ENCODE measurements at places on chromosomes 2 and 18. TPM values are rescaled to one million over a fixed set of nuclear protein-coding genes. Genes with fewer than 3 reads are reported as not detected.

GULP1 gene
- 23.0 TPM for total RNA-seq

SULT1C2 gene
- 1.2 TPM for total RNA-seq

TUBA3E gene
- total RNA-seq = not detected

LYG2 gene
- not detected for total RNA-seq

TBR1 gene
- not detected for total RNA-seq

CAPN14 gene
- total RNA-seq = under 0.01 TPM

VWA3B gene
- total RNA-seq = 0.59 TPM

SAG gene
- total RNA-seq = not detected

NCKAP1 gene
- total RNA-seq = 209 TPM

PDE11A gene
- total RNA-seq = 0.36 TPM

PHLPP1 gene
- 6.9 TPM for total RNA-seq

EVA1A gene
- 70.9 TPM for total RNA-seq

ITGA4 gene
- 9.0 TPM for total RNA-seq

UGT1A1 gene
- not detected for total RNA-seq

GALNT5 gene
- total RNA-seq = 75.7 TPM

NXPH2 gene
- total RNA-seq = not detected

ANKRD30B gene
- total RNA-seq = 11.5 TPM

ABCG5 gene
- total RNA-seq = not detected

GREB1 gene
- 1.1 TPM for total RNA-seq

SERPINB2 gene
- total RNA-seq = 0.72 TPM

ACVR1C gene
- 0.36 TPM for total RNA-seq

TMEM182 gene
- total RNA-seq = 1.4 TPM

LIMS4 gene
- 15.9 TPM for total RNA-seq

RESP18 gene
- total RNA-seq = not detected

ASB18 gene
- total RNA-seq = under 0.01 TPM

HRH4 gene
- under 0.01 TPM for total RNA-seq

RGPD6 gene
- 62.2 TPM for total RNA-seq

Data from osteoblast (primary cell).